DMS79 treated with DMSO at 0.1 percent for 48 hours (cell line): ENCODE measurements at places on chromosomes 5 and 9.

DNA sequence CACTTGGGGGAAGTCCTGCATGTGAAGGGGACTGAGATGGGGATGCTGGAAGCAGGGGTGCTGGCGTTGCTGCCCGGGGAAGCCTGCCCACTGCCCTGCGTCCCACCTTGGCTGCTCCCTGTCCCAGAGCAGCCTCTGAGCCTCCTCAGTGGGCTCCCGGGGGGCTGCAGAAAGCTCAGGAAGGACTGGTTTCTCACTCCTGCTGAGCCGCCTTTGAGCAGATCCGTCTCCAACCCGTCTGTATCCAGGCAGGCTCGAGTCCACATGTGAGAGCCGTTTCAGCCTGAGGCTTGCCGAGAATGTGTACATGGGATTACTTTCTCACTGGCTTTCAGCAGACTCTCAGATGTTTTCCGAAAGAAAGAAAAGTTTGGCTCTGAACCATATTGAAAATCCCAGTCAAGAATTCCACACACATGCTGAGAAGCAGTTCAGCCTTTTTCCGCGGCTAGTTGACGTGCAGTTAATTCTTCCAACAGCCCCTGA is 95.3 kb upstream of the COL5A1 start:
- no peak for DNase-seq

DNA sequence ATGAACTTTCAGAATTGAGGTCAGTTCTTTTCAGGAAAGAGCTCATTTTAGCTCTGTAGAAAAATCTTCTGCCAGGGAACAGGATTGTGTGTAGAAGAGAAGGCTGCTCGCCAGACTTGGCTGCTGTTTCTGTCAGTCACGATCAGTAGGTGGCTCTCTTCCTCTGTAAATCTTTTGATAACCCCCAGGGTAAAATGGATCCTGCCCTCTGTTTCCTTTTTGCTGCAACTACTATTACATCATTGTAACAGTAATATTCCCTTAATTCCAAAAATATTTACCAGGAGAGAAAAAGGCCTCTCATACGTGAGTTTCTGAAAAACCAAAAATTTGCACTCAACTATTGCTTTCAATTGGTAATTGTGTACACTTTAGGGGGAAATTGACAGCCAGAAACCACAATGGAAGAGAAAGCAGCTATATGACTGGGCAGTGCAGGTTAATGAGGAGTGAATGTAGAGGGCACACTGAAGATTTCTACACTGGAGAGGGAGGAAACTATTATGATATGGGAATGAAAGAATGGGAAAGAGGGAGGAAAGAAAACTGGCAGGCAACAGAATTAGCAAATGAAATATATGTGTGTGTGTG is 12.3 kb downstream of the IFNA21 start:
- DNase-seq = no peak

DNA sequence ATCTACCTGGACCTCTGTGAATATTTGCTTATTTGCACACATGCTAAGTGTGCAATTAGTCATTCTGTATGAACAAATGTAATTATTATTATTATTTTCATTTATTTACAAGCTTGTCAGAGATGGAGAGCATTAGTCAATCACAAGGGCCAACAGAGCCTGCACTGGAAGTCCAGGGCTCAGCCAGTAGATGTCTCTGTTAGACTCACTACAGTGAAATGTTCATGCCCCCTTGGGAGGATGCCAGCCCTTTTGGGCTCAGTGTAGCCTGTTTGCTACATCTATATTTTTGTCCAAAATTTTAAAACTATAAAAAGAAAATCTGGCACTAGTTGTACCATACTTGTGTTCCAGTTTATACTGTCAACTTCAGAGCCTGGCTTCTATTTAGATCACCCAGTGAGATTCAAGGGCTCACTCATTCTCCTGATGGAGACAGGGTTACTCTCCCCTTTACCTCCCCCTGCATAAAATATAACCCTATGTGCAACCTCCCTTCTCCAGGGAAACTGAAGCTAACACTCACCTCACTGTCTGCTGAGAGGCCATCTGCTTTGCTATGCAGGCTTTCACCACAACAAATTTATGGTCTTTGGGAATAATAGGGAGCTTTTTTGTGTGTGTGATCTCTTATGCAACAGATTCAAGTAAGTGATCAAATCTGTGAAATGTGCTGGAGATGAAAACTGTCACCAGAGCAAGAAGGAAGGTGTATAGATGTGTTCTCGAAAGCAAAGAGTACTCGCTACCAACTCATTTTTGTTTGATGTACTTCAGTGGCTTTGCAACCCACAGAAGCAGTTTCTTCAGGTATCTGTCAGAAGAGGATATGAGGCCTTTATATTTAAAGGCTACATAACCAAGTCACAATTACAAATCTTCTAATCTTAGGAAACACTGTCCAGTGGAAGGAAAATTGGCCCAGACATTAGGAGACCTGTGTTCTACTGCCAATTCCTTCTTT is 99.9 kb upstream of the TLE4 start:
- DNase-seq = no peak

DNA sequence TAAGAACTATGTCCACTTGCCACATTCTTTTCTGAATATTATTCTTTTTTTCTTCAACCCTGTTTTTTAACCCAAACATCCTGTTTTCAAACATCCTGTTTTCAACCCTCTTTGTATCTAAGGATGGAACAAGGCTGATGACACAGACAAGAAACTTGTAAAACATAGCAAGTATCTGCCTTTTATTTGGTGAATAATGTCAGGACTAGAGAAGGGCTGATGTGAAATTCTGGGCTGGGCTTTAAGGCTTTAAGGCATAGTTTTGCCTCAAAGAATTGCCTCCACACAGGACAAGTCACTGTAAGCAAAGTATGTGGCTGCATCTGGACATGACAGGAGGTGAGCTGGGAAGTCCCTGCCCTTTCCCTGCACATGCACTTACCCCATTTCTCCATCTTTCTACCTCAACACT is 42.5 kb upstream of the RIC1 start:
- no peak for DNase-seq

DNA sequence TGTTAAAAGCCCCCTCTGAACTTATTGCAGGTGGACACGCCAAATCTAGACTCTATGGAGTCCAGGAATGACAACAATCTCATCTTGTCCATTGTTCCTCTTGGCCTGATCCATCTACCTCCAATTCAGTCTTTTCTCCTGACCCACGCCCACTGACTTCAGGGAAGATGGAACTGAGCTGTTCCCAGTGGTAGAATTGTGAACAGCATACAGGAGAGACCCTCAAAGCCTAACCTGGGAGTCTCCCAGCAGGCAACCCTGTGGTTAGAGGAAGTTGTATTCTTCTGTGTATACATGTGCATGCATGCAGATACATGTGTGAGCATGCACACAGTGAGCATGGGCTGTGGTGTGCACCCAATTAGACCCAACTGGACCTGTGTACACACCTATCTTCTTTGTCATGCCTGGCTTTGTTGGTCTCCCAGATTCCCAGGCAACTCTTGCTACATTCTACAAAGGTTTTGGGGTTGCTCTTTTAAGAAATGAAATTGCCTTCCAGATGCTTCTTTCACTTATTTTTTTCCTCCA is 286.0 kb downstream of the ZSWIM6 start:
- no peak for DNase-seq

GRCh38 chr5:126178521-126178920 is 244.7 kb upstream of the GRAMD2B start:
- no peak for DNase-seq

GRCh38 chr5:135740475-135740874 is 94.0 kb upstream of the SLC25A48 start:
- no peak for DNase-seq

DNA sequence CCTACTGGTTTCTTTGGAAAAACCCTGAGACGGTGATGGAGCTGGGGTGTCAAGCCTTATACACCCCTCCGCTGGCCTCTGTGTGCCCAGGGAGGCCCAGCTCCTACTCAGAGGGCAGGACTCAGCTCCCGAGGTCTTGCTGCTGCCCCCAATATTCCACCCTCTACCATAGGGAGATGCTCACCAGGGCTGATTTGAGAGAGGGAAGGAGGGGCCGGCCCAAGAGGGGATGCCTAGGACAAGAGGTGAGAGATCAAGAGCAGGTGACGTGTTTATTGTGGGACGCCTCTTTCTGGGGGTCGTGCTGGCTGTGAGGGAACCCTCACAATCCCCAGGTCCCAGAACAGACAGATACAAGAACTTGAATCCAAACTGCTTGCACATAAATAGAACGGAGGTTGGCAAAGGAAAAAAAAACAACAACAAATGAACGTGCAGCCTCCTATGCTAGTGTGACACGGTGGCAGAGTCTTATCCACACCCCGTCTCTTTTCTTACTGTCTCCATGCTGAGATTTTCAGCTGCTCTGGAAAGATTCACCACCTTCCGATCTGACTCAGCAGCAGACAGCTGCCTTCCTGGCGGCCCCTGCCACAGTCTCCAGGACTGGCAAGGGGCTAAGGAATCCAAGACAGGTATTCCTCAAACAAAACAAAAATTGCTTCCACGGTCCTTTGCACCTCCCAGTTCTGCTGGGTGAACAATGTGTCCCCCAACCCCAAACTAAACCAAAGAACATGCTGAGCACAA is 22.3 kb downstream of the FABP6 start:
- no peak for DNase-seq

DNA sequence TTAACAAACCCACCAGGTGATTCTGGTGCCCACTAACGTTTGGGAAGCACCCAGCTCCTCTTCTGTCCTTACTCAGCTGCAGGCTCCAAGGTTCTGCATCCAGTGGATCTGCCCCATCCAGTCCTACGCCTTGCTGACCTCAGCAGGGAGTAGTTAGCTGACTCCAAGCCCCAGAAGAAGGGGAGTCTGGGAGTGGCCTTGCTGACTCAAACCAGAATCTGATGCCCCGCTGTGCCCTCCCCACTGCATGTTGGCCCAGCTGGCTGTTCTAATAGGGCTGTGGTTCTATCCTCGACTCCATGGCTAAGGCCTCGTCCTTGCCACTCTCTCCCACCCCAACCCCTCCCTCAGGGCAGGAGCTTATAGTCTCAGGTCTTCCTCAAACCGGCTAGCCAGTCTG is 136.3 kb downstream of the TTLL11 start:
- DNase-seq = no peak

GRCh38 chr5:133113331-133114061 is 61.7 kb downstream of the HSPA4 start:
- DNase-seq = no peak

GRCh38 chr9:29750062-29750461 is 2176.8 kb upstream of the C9orf72 start:
- DNase-seq = no peak

DNA sequence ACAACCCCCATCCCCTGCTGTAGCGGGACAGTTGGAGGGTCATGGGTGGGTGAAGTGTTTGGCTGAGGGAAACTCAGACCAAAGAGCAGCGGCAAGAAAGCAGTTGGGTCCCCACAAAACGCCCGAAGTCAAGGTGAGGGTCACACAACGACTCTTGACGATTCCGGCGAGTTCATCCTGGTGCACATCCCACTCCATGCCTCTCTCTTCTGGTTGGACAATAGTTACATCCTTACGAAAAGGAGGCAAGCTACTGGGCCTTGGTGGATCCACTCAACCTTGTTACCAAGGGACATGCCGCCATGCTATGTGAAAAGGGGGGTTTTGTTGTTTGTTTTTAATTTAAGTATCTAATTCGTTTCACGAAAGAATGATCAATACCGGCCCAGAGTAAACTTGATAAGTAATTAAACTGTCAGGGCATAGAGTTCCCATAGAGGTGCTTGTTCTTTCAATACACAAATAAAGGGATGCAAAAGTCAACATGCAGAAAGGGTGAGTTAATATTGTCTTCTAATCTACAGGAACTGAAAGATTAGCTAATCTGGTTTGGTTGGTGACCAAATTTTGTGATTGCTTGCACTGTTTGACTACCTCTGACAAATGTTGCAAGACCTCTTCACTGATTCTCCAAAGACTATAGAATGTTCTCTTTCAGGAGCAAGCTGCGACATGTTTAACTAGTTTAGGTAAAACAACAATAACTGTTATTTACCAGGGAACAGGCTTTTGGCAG is 732 bp upstream of the SMIM15 start:
- DNase-seq = peak; percentile 22

DNA sequence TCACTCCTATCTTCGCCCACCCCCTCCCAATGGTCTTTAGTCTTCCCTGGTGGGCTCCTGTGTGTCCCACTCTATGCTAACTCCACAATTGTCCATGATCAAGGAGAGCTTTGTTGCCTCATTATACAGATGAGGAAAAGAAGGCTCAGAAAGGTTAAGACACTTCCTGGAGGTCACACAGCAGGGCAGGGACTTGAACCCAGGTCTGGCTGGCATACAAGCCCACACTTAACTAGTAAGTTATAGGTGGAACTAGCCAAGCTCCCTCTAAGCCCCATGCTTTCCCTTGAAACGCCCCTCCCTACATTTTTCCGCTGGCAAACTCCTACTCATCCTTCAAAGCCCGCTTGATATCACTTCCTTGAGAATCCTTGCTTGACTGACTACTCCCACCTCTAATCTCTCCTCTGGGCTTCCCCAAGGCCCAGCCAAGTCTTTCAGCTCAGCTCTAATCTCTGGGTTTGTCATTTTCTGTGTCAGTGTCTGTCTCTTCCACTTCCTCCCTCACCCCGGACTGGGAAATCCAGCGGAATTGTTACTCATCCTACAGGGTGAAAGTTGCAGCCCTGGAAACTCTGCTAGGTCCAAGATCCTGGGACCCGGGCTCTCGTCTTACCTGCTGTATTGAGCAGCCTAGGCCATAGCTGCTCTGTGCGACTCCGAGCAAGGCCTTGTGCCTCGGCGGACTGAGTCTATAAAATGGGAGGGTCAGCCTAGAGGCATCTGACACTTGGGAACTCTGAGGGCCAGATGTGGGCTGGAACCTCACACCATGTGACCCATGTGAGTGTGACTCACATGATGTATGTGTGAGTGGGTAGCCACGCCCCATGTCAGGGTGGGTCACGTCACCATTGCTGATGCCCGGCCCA is 144.5 kb downstream of the GAPVD1 start:
- DNase-seq = no peak

GRCh38 chr9:129949821-129950220 is 93.2 kb downstream of the FNBP1 start:
- no peak for DNase-seq

- DNase-seq = no peak
These were observed 549.8 kb upstream of the DMAC1 start for GRCh38 chr9:8349376-8349775.

- DNase-seq = peak; percentile 16
These were observed 1.4 kb downstream of the AKNA start for GRCh38 chr9:114386361-114386885.
